Stimulated activated CD4-positive, alpha-beta T cell treated with anti-CD3 and anti-CD28 coated beads, Interleukin-1b, Interleukin-23, amount 100 ng/mL, for 1 hour (primary cell): ENCODE measurements at places on chromosomes 5 and 9.

GRCh38 chr9:104617418-104617817 lies 586 bp downstream of the OR13C9 start:
- no peak for DNase-seq

GRCh38 chr5:152568016-152568415 lies 162.9 kb upstream of the NMUR2 start:
- no peak for DNase-seq

DNA sequence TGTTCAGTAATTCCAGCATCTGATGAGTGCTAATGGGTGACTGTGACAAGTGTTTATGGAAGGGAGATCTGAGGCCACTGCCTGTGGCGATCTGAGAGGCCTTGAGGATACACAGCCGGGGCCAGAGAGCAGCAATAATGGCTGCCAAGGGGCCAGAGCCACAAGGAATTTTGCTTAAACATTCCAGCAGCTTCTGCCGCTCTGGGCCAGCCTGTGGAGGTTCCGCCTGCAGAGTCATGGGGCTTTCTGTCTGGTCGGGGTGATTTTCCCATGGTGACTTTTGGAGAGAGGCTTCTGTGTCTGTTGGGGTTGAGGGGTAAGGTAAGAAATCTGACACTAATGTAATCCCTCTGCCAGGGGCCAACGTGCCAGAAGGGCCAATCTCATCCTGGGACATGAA lies 353.5 kb downstream of the ADAMTS6 start:
- DNase-seq, result no peak

GRCh38 chr5:159091596-159092331 lies 8.0 kb downstream of the EBF1 start:
- no peak for DNase-seq

GRCh38 chr5:35242702-35243258 lies 12.5 kb upstream of the PRLR start:
- DNase-seq, result no peak

DNA sequence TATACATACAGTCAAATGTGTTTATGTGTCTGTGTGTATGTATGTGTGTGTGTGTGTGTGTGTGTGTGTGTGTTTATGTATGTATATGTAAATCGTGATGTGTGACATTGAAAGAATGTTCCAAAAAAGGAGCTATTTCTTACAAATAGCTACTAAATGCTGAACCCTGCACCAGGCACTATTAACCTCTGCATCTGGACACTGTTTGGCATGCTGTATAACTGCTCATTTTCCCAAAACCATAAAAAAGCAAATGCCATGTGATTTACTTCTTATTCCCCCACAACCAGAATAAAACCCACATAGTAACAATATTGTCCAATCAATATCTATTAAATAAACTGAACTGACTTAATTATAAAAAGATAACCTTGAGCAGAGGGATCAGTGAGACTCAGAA lies 91.1 kb downstream of the NR6A1 start:
- no peak for DNase-seq

DNA sequence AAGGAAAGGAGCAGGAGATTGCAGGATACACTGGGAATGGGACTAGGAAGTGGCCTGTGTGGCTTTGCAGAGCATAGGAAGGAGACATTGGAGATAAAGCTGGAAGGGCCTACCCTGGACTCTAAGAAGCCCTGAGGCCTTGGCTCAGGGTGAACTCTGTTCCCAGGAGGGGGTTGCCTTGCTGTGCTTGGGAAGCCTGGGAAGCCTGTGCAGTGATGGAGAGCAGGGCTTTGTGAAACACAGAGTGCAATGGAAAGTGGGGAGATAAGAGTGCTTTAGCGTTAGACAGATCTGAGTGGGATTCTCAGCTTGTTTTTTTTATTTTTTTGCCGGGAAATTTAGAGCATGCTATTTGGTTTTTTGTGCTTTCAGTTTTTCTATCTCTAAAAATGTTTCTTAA lies 437.8 kb downstream of the KDM4C start:
- no peak for DNase-seq

- DNase-seq, result no peak
Measured at GRCh38 chr5:41176952-41177351, 36.4 kb downstream of the C6 start.

GRCh38 chr5:147384346-147385193 lies 125.3 kb downstream of the DPYSL3 start:
- no peak for DNase-seq

- DNase-seq, result no peak
Measured at GRCh38 chr5:160341309-160341870, 29.0 kb upstream of the CCNJL start.

DNA sequence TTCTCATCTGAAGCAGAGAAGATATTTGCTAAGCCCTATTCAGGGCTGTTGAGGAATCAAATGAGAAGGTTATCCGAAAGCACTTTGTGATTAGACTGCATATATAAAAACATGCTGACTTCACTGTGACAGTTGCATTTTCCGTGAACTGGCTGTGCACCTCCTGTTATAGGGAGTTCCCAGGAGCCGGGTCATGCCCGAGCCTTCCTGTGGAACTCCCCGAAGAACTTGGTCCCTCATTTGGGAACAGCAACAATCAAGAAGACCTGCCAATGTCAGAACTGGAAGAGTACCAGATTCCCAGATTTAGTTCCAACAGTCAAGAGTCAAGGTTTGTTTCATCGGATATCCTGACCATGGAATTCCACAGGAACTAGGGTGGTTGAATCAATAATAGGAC lies 130.4 kb upstream of the RAI14 start:
- DNase-seq, result no peak

- no peak for DNase-seq
Measured at GRCh38 chr9:77449240-77450084, 198.7 kb downstream of the GNA14 start.

GRCh38 chr9:74951725-74952151 lies 974 bp downstream of the C9orf40 start:
- peak; percentile 3 for DNase-seq

DNA sequence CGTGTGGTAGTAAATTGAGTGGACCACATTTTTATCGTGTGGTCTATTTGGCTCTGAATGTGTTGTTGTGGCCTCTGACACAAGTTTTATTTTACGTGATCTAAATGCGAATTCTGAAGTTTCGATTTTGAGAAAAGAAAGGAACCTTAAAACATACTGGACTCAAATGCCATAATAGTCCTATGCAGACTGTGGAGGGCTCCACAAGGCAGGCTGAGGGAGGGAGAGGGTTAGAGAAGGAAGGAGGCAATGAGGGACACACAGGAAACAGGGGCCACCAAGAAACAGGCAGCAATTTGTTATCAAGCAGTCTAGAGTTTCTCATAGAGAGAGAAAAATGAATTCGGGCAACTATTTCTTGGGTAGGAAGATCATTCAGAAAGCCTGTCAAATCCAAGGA lies 110.4 kb upstream of the SEMA6A start:
- no peak for DNase-seq
